ENCODE measurements at places on chromosomes 5 and 9.

DNA sequence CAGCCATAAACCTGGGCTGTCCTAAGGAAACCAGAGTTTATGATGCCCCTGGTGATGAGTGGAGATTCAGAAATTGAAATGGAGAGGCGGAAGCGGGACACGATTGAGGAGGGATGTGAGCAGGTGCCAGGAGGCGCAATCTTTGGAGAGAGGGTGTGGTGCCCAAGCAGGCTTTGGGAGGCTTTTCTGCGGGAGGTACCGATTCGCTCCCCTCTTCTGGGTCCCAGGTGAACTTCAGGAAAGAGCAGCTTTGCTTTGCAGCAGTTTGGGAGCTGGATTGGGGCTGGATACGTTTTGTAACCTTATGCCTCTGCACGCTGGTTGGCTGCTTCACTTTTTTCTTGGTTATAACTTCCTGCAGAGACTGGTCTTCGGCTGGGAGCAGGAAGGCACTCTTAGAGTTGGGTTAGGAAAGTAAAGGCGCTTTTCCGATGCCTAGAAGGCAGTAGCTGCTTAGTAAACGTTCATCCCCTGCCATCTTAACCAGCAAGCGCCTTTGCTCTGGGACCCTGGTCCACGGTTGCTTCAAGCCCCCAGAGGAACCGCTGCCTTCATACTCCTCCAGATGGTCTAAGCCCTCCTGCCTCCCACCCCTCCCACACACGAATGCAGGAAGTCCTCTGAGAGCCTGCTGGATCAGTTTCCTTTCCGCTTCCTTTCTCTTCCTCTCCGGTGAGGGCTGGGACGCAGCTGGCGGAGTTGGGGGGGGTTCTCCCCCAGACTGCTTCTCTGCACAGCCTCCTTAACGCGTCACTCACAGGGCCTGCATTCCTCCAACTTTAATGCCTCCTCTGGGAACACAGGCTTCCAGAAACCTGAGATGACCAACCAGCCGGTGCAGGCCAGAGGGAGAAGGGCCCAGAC lies 15.2 kb upstream of the NEK6 start:
- H3K4me3 ChIP-seq, result peak overlapping the region; percentile 48
- H3K27me3 ChIP-seq, result no peaks in the 10 kb centered on the region
- no peak overlapping the region for H3K27ac ChIP-seq
- peak; percentile 73 for DNase-seq

- peaks cover 27% of the 10 kb centered on the region for H3K4me1 ChIP-seq
- peak; percentile 35 for DNase-seq
- H3K27me3 ChIP-seq, result no peaks in the 10 kb centered on the region
These were observed 423 bp downstream of the IPPK start for GRCh38 chr9:92669527-92669889.

DNA sequence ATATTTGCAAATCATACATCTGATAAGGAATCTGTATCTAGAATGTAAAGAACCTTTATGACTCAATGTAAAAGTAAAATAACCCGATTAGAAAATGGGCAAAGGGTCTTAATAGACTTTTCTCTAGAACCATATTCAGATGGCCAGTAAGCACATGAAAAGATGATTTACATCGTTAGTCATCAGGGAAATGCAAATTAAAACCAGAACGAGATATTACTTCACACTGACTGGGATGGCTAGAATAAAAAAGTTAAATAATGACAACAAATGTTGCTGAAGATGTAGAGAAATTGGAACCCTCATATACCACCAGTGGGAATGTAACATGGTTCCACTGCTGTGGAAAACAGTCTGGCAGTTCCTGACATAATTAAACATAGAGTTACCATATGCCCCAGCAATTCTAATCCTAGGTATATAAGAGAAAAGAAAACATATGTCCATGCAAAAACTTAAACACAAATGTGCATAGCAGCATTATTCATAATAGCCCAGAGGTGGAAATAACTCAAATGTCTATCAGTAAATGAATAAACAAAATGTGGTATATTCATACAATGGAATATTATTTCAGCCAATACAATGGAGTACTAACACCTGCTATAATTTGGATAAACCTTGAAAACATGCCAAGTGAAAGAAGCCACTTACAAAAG lies 100.4 kb upstream of the MAMDC2 start:
- H3K4me1 ChIP-seq, result no peaks in the 10 kb centered on the region
- H3K27me3 ChIP-seq, result no peaks in the 10 kb centered on the region
- H3K27ac ChIP-seq, result no peak overlapping the region
- no peak overlapping the region for H3K4me3 ChIP-seq

GRCh38 chr5:154753792-154754191 lies 1.4 kb upstream of the LARP1 start:
- no peaks in the 10 kb centered on the region for H3K36me3 ChIP-seq
- peak overlapping the region; percentile 72 for H3K4me3 ChIP-seq
- H3K27ac ChIP-seq, result peak overlapping the region; percentile 99
- H3K27me3 ChIP-seq, result no peaks in the 10 kb centered on the region

DNA sequence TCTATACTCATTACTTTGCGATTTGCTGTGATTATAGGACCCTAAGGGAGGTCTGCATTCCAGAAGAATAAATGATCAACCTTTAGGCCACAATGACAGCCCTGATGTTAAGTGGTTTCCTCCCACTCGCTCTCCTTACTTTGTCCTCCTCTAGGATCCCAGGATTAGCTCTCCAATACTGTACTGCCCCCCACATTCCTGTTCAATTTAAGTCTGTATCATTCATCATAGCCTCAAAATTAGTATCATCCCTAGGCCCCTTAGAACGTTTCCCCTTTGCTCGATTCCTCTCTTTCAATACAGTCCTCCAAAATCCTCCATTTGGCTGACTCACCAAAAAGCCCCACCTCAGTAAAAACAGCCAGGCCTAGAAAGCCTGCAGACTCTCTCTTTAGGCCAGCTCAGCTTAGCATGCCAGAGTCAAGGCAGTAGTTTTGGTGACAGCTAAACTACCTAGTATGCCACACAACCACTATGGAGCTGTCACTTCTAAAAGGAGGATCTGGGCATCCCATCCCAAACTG lies 24.4 kb downstream of the RNF145 start:
- no peak for DNase-seq
- H3K27ac ChIP-seq, result no peak overlapping the region
- no peaks in the 10 kb centered on the region for H3K27me3 ChIP-seq
- H3K36me3 ChIP-seq, result peaks cover 4% of the 10 kb centered on the region

DNA sequence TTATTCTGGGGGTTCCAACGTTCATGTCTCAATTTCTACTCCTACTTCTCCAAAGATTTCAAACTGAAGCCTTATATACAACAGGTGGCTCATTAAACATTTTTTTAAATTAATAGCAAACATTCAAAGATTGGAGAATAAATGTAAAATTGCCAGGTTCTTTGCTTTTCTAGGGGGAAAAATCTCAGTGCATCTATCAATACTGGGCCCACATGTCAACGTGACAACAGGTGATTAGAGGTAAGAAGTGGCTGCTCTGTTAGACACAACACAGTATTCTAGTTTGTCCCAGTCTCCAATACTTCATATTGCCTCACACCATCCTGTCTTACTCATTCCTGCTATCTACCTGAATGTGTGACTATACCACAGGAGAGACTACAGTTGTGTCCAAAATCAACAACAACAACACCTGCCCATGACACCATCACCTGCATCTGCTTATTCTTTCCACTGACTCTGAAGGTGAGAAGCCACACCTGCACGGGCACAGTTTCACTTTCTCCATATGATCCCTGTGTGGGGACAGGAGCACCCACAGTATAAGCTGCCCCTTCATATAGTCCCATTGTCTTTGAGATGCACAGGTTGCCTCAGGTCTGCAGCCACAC lies 110.2 kb downstream of the LHFPL2 start:
- DNase-seq, result no peak
- no peak overlapping the region for H3K27ac ChIP-seq
- no peak overlapping the region for H3K4me3 ChIP-seq
- H3K4me1 ChIP-seq, result no peaks in the 10 kb centered on the region

DNA sequence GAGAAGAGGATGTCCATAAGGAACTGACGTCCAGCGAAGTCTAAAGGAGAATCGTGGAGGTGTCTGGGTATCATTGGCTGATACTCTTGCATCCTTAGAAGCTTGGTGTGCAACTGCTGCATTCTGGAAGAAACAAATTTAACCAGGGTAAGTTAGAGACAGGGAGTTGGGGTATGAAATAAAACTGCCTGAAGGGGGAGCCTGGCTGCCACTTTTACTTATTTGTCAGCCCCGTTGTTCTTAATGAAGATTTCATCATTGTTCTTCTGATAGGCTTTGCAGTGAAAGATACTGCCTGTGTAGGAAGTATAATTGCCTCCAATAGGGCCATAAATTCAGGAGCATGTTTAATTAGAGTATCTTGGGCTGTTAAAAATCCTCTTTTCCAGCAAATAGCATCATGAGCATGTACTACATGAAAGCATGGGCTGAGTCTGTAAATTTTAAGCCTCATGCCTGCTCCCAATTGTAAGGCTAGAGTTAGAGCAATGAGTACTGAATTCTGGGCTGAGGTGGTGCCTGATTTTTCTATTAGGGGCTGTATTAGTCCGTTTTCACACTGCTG lies 1264.5 kb upstream of the ACO1 start:
- H3K4me3 ChIP-seq, result no peak overlapping the region
- H3K36me3 ChIP-seq, result no peaks in the 10 kb centered on the region
- no peak overlapping the region for H3K27ac ChIP-seq
- no peak for DNase-seq

DNA sequence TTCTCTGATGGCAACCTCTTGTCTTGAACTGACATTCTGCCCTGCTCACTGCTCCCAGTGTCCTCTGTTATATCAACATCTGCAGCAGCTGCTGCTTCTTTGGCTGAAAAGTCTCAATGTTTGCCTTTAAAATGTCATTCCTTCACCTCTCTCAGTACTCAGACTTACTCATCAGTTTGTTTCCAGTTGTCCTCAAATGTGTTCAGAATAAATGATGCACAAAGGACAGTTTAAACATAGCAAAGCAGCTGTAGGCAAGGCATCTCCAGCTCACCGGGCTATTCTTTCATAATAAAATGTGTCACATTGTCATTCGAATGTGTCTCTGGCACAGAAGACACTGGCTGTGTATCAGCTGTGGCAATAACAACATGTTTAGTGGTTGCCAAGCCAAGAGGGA lies 590.9 kb upstream of the ZNF608 start:
- H3K27me3 ChIP-seq, result no peaks in the 10 kb centered on the region
- H3K4me3 ChIP-seq, result no peak overlapping the region
- no peak for DNase-seq
- no peaks in the 10 kb centered on the region for H3K4me1 ChIP-seq

Measured in psoas muscle (tissue), 8 donors.